A549 treated with AZD2906 at 1 μM for 4 hours (cell line): ENCODE measurements at places on chromosomes 2 and 18. TPM values are rescaled to one million over a fixed set of nuclear protein-coding genes. Genes with fewer than 3 reads are reported as not detected.

The RESP18 gene
- not detected in 5 replicates for total RNA-seq

The CTAGE1 gene
- total RNA-seq, result not detected in 5 replicates

The OSBPL6 gene
- total RNA-seq, result 5.8 to 7.4 TPM (median 6.1 TPM) in 5 replicates

The ATOH8 gene
- 19.8 to 30.1 TPM (median 27.1 TPM) in 5 replicates for total RNA-seq

The DSC3 gene
- 1.00 to 1.9 TPM (median 1.2 TPM) in 5 replicates for total RNA-seq

The TXNDC2 gene
- total RNA-seq, result 0.06 to 0.41 TPM (median 0.08 TPM) in 5 replicates

The DSC2 gene
- total RNA-seq, result 0.71 to 1.00 TPM (median 0.85 TPM) in 5 replicates

The LPIN1 gene
- total RNA-seq, result 9.6 to 10.7 TPM (median 9.8 TPM) in 5 replicates

The PHLPP1 gene
- total RNA-seq, result 6.4 to 8.4 TPM (median 8.1 TPM) in 5 replicates

The CPS1 gene
- total RNA-seq, result 10.9 to 16.3 TPM (median 14.8 TPM) in 5 replicates
